ENCODE measurements at places on chromosomes 2 and 18. TPM values are rescaled to one million over a fixed set of nuclear protein-coding genes. Genes with fewer than 3 reads are reported as not detected.

The IL36G gene
- 0.40 TPM for total RNA-seq

The NOSTRIN gene
- total RNA-seq = 37.2 TPM

The KLHL14 gene
- total RNA-seq = 0.08 TPM

The PLB1 gene
- total RNA-seq = 1.3 TPM

DNA sequence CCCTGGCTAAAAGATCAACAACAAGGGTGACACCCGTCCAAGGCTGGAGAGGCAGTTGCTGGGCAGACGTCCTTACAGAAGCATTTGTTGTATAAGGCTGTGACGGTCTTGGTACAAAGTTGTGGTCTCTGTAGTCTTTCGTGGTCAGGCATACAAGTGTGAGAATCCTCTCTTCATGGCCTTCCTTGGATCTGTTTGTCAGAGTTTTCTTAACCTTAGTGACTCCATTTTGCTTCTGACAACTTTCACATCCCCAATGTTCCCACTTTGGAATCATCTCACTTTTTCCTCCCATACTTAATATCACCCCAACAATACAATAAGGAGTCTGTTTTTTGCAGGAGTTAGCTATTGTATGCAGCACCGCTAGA lies 72.7 kb upstream of the ZCCHC2 start:
- H3K27ac ChIP-seq = no peak overlapping the region
- no peaks in the 10 kb centered on the region for H3K36me3 ChIP-seq
- DNase-seq = no peak
- H3K4me3 ChIP-seq = no peak overlapping the region
- no peaks in the 10 kb centered on the region for H3K4me1 ChIP-seq

- H3K36me3 ChIP-seq = no peaks in the 10 kb centered on the region
- H3K27me3 ChIP-seq = no peaks in the 10 kb centered on the region
- DNase-seq = no peak
- H3K27ac ChIP-seq = no peak overlapping the region
- no peak overlapping the region for H3K4me3 ChIP-seq
- H3K4me1 ChIP-seq = no peaks in the 10 kb centered on the region
These were observed 154.2 kb upstream of the KYNU start for GRCh38 chr2:142723236-142723635.

- no peak for DNase-seq
- no peaks in the 10 kb centered on the region for H3K36me3 ChIP-seq
- no peaks in the 10 kb centered on the region for H3K4me1 ChIP-seq
- no peak overlapping the region for H3K27ac ChIP-seq
- H3K4me3 ChIP-seq = no peak overlapping the region
- H3K27me3 ChIP-seq = no peaks in the 10 kb centered on the region
These were observed 134.1 kb upstream of the CXCR4 start for GRCh38 chr2:136251885-136252585.

- H3K27ac ChIP-seq = no peak overlapping the region
- H3K27me3 ChIP-seq = no peaks in the 10 kb centered on the region
- H3K36me3 ChIP-seq = no peaks in the 10 kb centered on the region
These were observed 377.3 kb downstream of the LNPK start for GRCh38 chr2:175624785-175625184.

GRCh38 chr2:240989451-240990265 lies 8.8 kb upstream of the SNED1 start:
- no peaks in the 10 kb centered on the region for H3K27me3 ChIP-seq
- H3K36me3 ChIP-seq = no peaks in the 10 kb centered on the region
- peaks cover 17% of the 10 kb centered on the region for H3K4me1 ChIP-seq
- H3K4me3 ChIP-seq = no peak overlapping the region
- no peak for DNase-seq
- no peak overlapping the region for H3K27ac ChIP-seq
